Hair follicular keratinocyte (primary cell): ENCODE measurements at places on chromosomes 3 and 15. TPM values are rescaled to one million over a fixed set of nuclear protein-coding genes. Genes with fewer than 3 reads are reported as not detected.

RAB6B gene
- total RNA-seq, result 0.15 and 0.23 TPM in 2 replicates

TMEM158 gene
- total RNA-seq, result 3.0 and 4.3 TPM in 2 replicates

P2RY12 gene
- not detected in 2 replicates for total RNA-seq

CFAP100 gene
- not detected in 2 replicates for total RNA-seq

CTSH gene
- 3.5 and 4.3 TPM in 2 replicates for total RNA-seq

IMPG2 gene
- total RNA-seq, result 0.04 TPM in 1 of 2 replicates, not detected in the other

MUC13 gene
- not detected in 2 replicates for total RNA-seq
